Fibroblast of skin of abdomen (primary cell): ENCODE measurements at places on chromosomes 12 and 14.

DNA sequence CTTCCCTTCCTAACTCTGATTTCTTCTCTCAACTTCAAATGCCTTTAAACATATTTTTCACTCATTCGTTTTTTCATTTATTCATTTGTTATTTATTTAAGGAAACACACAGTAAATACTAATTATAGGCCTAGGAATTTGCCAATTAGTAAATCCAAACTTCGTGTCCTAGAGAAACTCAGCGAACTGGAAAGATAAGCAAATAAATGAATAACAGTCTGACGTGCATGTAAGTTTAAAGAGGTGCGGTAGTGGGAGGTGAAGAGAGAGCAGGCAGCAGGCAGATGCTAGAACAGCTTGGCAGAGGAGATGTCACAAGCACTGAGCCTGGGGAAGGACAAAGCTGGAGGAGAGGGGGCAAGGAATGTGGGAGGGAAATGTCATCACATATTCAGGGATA, 228.2 kb downstream of the DPY19L2 start:
- DNase-seq, result no peak

- no peak for DNase-seq
Observed at GRCh38 chr12:607541-608001, 55.7 kb downstream of the NINJ2 start.

- no peak for DNase-seq
Observed at GRCh38 chr12:5027046-5027821, 16.4 kb upstream of the KCNA5 start.

GRCh38 chr12:97941686-97942354, 479.2 kb downstream of the RMST start:
- no peak for DNase-seq

DNA sequence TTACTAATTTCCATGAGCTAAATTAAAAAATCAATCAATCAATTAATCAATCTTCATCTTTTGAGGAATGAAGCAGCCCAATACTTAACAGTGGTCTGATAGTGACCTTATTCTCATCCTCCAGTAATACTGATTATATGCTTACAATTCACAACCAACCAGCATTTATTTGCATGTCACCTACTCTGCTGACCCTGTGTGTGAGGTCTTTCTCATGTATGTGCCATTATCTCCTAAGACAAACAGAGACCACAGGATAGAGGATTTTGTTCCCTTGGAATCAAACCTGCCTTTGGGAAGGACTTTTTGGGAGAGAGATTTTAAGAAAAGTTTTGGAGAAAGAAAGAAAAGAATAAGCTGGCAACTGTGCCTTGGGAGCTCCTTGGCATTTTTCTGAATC, 197.2 kb downstream of the NRXN3 start:
- no peak for DNase-seq

- no peak for DNase-seq
Observed at GRCh38 chr14:62763951-62764350, 281.3 kb downstream of the KCNH5 start.

DNA sequence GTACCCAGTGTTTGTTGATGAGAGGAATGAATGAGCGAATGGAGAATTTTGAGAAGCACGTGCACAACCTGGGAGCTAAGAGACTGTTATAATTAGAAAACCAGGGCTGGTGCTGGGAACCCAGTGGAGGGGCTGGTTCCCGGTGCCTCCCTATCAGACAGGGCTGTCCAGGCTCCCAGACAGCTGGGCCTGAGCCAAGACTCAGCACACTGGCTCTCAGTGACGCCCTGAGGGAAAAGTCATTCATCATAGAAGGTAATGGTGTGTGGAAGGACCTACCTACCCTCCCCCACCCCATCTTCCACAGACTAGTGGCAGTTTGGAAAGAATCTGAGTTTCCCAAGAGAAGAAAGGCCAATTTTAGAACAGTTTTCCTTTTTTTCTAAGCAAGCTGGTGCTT, 34.7 kb downstream of the KCNA5 start:
- DNase-seq, result peak; percentile 27

DNA sequence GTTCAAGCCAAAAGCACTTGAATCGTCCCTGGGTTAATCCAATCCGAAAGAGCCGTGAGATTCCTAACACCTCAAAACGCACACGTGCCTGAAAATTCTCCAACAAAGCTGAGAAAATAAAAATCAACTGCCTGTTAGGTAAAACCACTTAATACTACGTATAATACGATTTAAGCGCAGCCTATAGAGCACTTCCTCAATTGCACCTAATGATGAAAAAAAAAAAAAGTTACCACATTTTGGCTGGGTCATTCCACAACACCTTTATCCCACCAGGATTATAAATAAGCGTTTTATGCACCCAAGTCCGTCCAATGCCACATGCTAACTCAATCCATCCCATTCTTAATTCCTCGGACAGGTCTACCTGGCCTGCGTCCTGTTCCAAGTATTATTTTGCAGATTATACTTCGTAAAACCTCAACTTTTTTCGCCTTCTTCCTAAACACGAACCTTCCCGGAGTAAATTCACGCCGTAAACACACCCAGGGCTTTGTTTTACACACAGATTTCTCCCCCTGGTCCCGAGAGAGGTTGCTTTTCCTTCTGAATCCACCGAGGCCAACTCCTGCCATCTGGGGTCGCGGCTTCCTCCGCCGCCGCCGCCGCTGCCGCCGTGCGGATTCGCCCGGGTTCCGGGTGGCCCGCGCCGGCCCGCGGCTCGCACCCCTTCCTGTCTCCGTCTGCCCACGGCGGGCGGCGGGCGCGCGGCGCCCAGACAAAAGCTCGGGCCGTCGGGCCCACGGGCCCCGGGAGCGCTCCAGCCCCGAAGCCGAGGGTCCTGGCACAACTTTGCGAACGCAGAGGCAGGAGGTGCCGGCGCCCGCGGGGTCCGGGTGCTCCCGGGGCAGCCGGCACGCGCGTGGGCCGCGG, 66.2 kb downstream of the RNF34 start:
- peak; percentile 24 for DNase-seq

DNA sequence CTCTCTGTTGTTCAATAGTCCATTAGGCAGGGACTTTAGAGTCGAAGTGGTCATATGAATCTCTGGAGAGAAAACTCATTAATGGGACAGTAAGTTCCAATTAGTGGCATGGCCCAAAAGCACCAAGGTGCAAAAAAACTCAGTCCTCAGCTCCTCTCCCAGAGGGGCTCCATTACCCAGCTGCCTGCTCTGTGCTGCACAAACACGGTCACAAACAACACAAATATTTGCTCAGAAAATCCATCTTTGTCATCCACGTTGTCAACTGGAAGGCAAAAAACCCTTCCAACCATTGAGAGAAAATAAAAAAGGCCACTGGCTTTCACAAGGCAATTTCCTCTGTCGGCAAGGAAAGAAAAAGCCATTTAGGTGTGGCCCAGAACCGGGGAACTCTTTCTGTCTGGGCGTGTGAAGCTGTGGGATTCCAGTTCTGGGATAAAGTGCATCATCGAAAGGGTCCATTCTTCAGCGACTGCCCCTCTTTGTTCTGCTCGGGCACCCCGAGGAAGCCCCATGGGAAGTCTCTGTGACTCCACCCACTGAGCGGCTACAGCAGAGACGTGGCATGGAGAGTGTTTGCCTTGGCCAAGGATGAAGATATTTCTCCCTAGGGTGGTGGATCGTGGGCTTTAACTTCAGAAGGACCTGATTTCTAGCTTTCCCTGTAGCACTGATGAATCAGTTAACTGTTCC, 137.6 kb downstream of the VRK1 start:
- no peak for DNase-seq

- DNase-seq, result no peak
Observed at GRCh38 chr14:55705651-55706364, 125.8 kb downstream of the KTN1 start.

GRCh38 chr12:3278681-3279414, 201.7 kb downstream of the TSPAN9 start:
- DNase-seq, result no peak

DNA sequence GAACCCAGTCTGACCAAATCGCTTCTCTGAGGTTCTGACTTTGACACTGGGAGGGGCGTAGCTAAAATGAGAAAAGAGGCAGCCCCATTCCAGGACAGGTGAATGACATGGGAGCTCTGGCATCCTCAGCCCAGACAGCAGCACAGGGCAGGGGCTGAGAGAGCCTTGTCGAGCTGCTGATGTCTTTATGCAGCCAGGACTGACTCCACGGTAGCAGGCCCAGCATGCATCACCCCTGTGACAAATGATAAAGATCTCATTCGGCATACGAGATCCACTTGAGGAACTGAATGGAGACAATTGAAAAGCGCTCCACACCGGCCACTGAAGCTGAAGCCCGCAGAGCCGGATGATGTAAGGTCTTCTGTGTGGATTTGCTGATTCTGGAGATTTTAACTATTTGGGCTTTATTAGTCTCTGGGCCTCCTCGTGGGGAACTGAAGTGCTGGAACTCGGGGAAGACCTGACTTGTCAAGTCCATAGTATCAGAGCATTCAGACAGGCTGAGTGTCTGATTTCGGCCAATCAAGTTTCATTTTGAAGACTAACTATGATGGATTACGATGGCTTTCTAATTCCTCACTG, 56.9 kb upstream of the MAP1LC3B2 start:
- DNase-seq, result no peak

GRCh38 chr14:59360923-59361794, 104.0 kb downstream of the GPR135 start:
- DNase-seq, result peak; percentile 48

- DNase-seq, result no peak
Observed at GRCh38 chr12:102964872-102965271, 7.4 kb downstream of the ASCL1 start.

- no peak for DNase-seq
Observed at GRCh38 chr14:45194964-45195363, 58.0 kb downstream of the MIS18BP1 start.

DNA sequence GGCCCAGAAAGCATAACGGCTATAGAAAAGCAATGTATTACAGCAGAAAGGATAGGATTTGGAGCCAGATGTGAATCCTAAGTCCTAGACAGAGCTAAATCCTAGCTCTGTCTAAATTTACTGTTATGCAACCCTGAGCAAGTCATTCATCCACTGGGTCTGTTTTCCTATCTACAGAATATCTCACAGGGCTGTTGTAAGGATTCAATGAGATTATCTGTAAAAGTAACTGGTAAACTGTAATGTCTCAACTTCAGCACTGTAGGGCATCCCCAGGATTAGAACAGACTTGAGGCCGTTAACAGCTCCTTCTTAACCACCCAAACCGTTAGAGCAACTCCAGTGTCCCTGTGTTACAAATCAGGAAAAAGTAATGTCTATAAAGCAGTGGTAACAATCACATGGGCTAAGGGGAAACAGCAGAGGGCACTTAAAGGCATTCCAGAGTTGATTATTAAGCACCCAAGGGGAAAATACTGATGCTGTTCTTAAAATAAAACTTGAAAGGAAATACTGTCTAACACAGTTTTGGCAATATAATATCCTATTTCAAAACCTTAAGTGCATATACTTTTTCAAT, 10.1 kb downstream of the GMFB start:
- no peak for DNase-seq

- no peak for DNase-seq
Observed at GRCh38 chr14:31297701-31298344, 90.2 kb upstream of the HECTD1 start.

- no peak for DNase-seq
Observed at GRCh38 chr12:13851828-13852227, 129.6 kb downstream of the GRIN2B start.

- peak; percentile 62 for DNase-seq
Observed at GRCh38 chr12:100234591-100235304, 32.1 kb downstream of the DEPDC4 start.
